ENCODE measurements at places on chromosomes 13 and 19.

DNA sequence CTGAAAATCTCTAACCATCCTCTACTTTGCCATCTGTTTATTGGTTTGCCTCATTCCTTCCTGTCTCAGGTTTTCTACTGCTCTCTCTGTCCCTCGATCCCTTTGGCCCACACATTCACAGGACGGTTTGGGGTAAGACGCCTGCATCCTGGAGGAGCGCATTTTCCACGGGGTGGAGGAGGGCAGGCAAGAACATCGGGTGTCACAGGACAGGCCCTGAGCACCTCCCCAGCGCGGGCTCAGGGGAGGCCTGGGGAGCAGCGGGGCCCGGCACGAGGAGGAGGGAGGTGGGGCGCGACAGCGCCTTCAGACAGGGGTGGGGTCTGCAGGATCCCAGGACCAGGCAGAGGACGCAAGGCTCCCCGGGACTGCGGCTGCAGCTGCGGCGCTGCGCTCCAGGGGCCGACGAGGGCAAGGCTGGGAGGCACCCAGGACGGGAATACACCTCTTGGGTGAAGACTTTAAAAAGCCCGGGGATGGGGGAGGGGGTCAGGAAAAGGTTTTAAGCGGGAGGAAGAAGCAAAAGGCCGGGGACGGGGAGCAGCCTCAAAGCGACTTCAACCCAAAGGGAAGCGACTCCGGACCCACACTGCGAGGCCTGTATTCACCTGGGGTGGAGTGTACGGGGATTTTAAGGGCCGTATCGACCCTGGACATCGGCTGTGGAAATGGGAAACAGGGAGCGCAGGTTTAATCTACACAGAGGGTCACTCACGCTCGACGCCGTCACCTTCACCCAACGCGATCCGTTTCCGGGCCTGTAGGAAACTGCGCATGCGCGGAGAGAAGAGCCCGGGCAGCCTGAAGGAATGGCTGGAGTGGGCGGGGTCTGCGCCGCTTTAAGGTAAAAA, at the start of gene ZNF415:
ZNF415 (minus strand) TSS at position 770 of the 851 bp plus-strand sequence. CDS start 10,234 bp downstream, outside the sequence.
- DNase-seq: no peak

DNA sequence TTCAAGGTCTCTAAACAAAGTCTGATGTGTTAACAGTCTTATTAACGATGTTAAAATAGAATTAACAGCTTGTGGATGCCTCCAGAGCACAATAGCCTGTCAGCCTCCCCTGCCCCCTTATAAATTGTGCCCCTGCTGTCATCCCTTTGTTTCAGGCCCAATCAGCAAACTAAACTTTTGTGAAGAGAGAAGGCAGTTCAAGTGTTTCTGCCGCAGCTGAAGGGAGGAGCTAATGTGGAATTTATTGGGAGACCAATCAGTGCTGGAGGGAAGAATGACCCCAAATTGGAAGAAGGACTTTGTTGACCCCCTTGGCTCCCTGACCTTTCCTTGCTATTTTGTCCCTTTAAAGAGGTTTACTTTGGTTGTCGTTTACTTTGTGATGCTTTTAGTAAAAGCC, 160.5 kb downstream of the TM9SF2 start:
- no peak for DNase-seq

GRCh38 chr19:46423188-46423587, 5.5 kb downstream of the PNMA8C start:
- no peak for DNase-seq

GRCh38 chr13:80516818-80517348, 176.0 kb upstream of the SPRY2 start:
- DNase-seq: no peak

DNA sequence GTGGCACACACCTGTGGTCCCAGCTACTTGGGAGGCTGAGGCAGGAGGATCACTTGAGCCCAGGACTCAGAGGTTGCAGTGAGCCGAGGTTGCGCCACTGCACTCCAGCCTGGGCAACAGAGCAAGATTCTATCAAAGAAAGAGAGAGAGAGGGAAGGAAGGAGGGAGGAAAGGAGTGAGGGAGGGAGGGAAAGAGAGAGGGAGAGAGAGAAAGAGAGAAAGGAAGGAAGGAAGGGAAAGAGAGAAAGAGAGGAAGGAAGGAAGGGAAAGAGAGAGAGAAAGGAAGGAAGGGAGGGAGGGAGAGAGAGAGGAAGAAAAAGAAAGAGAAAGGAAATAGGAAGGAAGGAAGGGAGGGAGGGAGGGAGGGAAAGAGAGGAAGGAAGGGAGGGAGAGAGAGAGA, 12.4 kb downstream of the NRTN start:
- no peak for DNase-seq

DNA sequence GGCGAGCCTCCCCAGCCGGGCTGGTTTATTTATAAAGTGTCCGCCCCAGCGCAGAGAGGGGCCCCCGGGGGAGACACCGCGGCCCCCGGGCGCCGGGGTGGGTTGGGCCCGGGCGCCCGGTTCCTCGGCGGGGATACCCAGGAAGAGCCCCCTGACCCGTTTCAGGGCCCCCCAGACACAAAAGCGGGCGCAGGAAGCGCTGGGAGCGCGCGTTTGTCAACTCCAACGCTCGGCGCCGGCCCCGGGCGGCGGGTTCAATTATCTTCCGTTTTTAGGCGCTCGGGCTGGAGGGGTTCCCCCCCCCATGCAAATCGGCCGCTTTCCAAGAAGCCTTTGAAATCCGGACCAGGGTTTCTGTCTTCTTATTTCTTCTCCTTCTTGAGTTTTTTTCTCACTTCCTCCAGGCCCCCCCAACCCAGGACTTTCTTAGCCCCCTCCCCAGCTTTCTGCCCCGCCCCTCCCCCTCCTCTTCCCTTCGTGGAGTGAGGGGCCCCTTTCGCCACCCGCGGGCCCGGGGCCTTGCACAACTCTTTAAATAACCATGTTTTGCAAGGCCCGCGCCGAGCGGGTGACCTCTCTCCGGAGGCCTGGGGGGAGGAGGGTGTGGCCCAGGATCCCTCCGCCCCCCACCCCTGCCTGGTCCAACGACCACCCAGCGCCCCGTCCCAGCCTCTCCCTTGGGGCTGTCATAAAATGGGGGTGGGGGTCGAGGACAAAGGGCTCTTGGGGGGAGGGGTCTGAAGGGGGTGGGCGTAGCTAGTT, 935 bp downstream of the ARID3A start:
- no peak for DNase-seq

GRCh38 chr19:47499863-47500830, 14.7 kb downstream of the NAPA start:
- DNase-seq: no peak

All from DMS153 (cell line).